ENCODE measurements at places on chromosomes 3 and 15.

- DNase-seq = no peak
Observed at GRCh38 chr15:99414755-99415731, 150.7 kb upstream of the MEF2A start.

GRCh38 chr15:61017109-61017508 is 212.0 kb downstream of the RORA start:
- DNase-seq = no peak

- DNase-seq = no peak
Observed at GRCh38 chr15:62983956-62984355, 58.6 kb upstream of the TPM1 start.

GRCh38 chr15:66014022-66014421 is 144.7 kb downstream of the RAB11A start:
- DNase-seq = no peak

DNA sequence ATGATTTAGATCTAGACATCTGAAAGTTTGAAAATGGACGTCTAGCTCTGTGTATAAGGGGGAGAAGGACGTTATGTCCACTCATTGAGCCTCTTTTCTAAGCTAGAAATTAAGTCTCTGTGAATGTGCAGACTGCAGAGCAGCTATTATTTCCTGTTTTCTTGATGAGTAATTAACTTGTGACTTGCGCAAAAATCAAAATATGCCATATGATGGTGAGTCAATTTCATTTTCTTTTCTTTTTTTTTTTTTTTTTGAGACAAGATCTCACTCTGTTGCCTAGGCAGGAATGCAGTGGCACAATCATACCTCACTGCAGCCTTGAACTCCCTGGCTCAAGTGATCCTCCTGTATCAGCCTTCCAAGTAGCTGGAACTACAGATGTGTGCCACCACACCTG is 14.1 kb downstream of the LACTB start:
- DNase-seq = no peak

DNA sequence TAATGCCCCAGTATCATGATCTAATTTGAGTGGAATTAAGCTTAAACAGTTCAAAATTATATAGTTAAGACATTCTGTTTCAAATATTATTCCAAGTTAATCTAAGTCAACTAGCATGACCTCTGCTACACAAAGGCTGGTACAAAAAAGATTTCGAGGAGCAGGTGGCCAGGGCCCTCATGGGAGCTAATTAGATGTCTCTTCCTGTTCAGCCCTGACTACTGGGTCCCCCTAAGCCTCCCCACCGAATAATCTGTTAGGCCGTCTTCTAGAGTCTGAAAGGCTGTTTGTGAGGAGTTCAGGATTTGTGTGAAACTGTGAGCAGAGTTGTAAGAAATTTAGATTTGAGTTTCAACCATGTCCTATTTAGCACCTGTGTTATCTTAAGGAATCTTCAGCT is 75.4 kb downstream of the PPM1L start:
- DNase-seq = no peak

- DNase-seq = no peak
Observed at GRCh38 chr3:4505688-4506558, 12.8 kb downstream of the ITPR1 start.

DNA sequence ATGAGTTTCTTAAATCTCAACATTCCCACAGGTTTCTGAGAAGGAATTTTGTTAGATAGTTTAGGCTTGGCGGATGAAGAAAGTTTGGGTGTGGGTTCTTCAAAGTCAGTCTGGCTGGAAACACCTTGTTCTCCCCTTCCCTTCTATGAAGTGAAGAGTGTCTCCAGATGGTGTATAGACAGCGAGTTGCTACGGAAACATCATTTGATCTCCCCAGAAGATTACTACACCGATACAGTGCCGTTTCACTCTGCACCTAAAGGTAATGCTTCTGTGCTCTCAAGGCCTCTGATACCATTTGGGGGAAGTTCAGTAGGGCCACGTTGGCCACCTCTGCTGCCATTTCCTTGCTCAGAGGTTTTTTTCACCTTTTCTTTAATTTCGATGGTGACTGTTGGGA is 20.6 kb downstream of the DLEC1 start:
- DNase-seq = no peak

DNA sequence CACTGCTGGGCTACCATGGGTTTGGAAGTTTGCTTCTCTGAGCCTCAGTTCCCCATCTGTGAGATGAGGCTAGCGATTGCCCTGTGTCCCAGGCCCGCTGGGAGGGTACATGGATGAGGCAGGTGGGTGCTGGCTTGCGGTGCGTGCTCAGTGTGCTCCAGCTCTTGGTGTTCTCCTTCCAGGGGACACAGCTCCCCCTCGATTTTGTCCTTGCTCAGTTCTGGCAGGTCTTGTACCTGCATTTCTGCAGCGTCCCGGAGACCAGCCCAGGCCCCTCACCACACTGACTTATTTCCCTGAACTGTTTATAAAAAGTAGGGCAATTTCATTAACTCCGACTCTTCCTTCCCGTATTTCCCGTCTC is 95.4 kb downstream of the TBC1D2B start:
- DNase-seq = no peak

- DNase-seq = no peak
Observed at GRCh38 chr3:20376665-20377217, 190.7 kb upstream of the SGO1 start.

GRCh38 chr3:184880276-184881019 is 68.5 kb downstream of the VPS8 start:
- no peak for DNase-seq

- no peak for DNase-seq
Observed at GRCh38 chr3:193796089-193796488, 203.1 kb downstream of the OPA1 start.

- DNase-seq = no peak
Observed at GRCh38 chr15:43209059-43209824, 11.6 kb downstream of the EPB42 start.

DNA sequence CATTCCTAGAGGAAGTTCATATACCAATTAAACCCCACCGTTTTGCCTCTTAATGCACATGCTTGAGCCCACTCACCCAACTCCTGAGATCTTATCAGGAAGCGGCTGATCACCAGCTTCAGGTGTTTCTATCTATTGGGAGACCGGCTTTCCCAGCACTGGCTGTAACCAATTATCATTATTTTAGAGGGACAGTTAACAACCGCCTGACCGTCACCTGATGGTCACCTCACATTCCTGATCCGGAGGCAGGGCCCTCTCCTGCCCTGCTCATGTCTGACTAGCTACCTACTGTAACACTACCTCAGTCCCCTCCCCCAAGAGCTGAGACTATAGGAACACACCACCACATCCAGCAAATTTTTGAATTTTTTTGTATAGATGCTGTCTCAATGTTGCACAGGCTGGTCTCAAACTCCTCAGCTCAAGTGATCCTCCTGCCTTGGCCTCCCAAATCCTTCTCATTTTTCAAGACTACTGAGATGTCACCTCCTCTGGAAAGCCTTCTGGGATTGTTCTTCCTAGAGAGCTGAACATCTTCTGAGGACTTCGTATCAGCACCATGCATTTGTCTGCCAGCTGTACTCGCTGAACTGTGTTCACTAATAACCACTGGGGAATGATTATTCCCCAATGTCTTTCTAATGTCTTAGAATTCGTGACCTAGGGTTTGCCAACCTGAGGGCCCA is 84.8 kb downstream of the LSM3 start:
- no peak for DNase-seq

- no peak for DNase-seq
Observed at GRCh38 chr3:58074116-58074715, 66.0 kb downstream of the FLNB start.

GRCh38 chr3:127440384-127440783 is 150.1 kb downstream of the TPRA1 start:
- no peak for DNase-seq

GRCh38 chr3:105385179-105385578 is 18.5 kb downstream of the ALCAM start:
- no peak for DNase-seq

DNA sequence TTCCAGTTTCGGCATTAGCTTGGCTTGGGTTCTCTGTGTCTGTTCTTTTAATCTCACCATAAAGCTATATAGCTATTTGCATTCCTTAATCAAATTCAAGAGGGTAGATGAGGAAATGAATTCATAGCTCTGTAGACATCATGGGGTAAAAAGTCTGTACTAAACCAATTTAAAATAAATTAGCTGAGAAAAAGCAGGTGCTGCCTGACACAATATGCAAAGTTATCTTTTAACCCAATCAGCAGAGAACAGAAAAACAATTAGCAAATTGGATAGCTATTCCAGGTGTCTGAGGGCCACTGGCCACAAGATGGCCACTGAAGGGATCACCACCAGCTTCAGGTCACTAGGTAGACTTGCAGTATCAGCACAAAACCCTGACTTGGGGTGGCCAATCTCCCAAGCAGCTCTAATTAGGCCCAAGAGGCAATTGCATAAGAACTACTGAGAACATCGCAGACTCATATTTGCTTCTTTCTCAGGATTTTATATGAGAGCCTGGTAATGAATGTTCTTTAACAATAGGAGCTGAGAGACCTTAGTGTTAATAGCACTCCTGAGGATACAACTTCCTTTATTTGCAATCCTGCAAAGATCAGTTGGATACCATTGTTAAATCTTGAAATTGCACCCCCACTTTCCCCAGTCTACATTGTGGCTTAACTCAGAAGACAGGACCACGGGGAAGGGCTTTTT is 494.3 kb downstream of the PDCD6IP start:
- no peak for DNase-seq

- DNase-seq = no peak
Observed at GRCh38 chr3:156171281-156172267, 51.2 kb downstream of the KCNAB1 start.

DNA sequence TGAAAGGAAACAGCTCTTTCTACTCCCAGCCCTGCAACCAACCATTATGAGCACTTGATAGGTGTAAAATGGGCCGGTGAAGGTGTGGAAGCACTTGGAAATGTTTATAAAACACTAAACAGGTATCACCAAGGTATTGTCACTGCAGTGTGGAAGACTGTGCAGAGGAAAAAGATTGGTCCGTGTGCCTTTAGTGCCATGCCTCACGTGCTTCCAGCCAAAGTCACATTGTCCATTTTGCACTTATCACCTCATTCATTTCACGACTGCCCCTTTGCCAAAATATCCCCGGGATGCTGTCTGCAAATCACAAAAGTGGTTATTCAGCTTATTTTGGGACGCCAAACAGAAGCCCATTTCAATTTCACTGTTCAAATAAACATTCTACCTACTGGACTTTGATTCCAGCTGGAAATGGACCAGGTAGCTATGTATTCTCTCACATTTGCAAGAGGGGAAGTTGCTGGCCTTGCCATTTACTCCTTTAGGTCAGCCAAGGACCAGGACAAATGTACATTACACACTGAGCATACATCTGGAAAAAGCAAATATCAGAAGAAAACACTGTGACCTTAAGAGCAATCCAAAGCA is 58.4 kb downstream of the ARRDC4 start:
- no peak for DNase-seq

DNA sequence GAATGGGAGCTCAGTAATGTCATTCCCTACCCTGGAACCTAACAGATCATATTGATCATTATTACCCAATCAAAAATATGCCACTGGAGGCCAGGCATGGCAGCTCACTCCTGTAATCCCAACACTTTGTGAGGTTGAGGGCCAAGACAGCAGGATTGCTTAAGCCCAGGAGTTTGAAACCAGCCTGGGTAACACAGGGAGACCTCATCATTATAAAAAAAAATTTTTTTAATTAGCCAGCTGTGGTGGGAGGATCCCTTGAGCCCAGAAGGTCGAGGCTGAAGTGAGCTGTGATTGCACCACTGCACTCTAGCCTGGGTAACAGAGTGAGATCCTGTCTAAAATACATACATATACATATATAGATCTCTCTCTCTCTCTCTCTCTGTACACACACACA is 10.2 kb downstream of the IGDCC4 start:
- no peak for DNase-seq

DNA sequence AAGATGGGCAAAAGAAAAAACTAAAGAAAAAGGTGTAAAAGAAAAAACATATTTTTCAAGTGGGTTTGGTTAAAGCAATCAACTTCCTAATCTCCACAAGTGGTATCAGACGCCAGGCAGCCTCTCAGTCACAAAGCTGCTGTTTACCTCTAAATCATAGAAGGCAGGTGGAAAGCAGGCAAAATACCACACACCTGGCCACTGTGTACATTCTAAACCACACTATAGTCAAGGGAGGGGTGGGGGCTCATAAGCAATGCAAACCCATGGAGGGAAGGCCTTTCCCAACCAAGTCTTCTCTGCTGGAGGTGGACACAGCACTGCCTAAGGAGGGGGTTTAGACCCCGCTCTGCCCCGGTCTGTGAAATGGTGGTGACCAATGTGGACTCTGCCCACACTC is 50.4 kb downstream of the MCF2L2 start:
- no peak for DNase-seq

DNA sequence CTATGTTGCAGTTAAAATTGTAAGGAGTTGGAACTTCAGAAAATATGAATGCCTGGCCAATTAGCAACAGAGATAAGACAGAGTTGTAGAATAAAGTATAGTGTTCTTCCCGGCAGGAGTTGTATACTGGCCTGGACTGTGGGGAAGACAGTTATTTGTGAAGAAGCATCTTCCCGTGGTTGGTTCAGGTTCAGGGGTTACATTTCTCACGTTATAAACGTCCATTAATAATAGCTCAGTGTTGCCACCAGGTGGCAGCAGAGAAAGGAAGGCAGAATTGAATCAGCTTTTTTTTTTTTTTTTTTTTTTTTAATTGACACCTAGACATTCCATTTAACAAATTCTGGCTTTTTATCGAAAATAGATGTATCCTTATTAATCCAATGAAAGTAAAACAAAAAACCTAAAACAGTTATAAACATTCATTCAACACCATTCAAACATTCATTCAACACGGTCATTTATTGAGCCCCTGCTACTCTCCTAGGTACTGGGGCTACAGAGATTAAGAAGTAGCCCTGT is 66.4 kb upstream of the NR2E3 start:
- DNase-seq = peak; percentile 48

DNA sequence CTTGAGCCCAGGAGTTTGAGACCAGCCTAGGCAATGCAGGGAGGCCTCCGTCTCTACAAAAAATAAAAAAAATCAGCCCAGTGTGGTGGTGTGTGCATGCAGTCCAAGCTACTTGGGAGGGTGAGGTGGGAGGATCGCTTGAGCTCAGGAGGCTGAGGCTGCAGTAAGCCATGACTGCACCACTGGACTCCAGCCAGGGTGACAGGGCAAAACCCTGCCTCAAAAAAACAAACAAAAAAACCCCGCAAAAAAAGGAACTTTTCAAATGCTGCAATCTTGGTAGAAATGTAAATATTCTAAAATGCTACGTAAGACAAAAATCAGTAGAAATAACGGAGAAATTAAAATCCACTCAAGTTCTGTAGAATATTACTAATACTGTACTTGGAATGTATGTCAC is 108.1 kb upstream of the MELTF start:
- no peak for DNase-seq
